ENCODE measurements at places on chromosomes 5 and 9.

GRCh38 chr9:131709771-131710431, 30.0 kb downstream of the RAPGEF1 start:
- DNase-seq = peak; percentile 78

DNA sequence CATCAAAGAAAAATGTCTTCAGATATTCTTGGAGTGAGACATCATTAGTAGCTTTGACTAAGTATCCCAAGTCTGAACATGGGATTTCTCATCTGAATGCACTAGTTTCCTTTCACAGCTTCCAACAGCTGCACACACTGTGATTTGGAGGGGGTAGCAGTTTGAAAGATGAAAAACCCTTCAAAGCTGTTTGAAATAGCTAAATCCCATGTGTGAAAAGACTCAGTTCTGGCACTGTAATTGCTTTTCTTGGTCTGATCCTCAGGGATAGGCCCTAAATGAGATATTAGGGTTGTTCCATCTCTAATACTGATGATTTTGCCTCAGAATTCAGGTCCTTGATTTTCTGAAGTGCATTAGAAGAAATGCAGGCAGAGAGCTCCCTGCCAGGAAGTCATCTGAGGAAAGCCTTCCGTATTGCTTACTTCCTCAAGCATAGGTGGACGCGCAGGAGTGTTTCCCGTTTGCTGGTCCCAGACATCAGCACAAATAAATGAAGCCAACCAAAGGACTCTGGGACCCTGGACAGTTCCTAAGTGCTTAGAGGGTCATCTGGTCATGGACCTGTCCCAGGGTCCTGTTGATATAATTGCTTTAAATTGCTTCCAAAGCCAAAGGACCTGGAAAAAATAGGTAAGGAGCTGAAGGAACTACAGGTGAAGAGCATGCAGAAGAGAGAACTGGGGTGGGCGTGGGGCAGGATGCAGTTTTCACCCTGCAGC, 25.6 kb upstream of the FRMPD1 start:
- DNase-seq = no peak

GRCh38 chr5:4215143-4215542, 619.5 kb downstream of the IRX1 start:
- no peak for DNase-seq

DNA sequence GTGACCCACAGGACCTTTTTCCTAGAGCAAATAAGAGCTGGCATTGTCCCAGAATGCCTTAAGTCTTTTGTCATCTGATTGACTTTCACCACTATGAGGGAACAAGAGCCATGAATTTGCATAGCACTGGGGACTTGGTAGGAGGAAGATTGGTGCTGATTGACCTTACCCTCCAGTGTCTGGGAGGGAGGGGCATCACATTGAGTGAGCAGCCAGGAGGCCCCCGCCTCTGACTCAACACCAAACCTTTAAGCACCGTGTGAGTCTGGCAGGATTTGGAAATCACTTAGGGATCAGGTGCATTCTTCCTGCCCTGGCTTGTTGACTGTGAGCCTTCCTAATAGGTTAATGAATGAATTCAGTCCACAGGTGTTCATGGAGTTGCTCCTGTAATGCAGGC, 40.7 kb downstream of the WNK2 start:
- DNase-seq = no peak

- DNase-seq = no peak
These were observed 159.6 kb downstream of the TLE4 start for GRCh38 chr9:79731171-79731890.

DNA sequence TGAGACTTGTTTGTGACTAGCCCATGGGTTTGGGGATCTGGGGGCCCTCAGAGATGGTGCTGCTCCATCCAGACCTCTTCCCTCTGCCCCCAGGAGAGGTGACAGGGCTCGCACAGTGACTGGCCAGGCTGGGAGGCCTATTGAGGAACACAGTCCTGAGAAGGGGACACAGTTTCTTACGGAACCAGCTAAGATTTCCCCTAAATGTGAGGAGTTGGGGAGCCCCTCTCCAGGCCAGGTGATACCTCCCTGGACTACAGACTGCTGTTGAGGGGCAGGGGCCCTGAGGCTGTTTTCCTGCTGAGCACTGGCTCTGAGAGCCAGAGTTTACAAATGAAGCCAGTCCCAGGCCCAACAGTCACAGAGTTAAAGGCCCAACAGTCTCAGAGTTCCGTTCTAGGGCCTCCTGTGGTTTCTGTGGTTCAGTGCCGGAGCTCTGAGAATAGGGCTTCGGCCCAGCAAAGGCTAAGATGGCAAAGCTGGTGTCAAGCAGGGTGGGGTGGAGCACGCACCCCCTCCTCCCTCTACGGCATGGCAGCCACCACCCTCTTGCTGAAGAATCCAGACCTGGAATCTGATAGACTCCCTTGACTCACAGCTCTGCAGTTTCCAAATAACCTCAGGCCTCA, 1.1 kb upstream of the SEMA4D start:
- DNase-seq = no peak

DNA sequence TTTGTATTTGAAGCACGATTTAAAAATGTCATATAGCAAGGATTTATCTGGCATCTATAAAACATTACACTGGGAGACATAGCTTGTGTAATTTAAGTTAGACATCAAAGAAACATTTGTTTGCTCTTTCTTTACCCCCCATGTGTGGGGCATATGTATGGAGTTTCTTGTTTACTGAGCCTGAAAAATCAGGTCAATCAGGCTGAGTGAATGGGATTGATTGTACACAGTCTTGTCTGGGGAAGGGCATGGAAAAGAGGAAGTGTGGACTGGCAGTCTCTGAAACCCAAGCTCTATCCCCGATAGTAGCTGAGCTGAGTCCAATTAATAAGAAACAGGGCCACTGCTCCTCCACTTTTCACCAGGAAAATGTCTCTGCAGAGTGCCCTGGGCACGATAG, 49.4 kb downstream of the SLC46A2 start:
- no peak for DNase-seq

DNA sequence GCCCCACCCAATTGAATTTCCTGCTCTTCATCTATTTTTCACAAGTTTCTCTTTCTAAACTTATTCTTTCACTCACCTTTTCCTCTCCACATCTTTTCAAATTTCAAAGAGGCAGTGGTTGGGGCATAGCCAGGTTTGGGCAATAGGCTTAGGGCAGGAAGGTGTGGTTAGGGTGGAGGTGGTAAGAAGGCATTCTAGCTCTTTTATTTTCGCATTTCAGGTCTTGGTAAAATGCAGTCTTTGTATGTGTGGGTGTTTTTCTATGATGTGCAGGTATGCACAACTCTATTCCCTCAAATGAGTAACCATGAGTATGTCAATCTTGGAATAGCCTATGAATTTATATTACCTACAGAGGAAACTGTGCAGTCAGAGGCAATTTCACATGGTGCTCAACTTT, 129.8 kb upstream of the IFNE start:
- DNase-seq = no peak

DNA sequence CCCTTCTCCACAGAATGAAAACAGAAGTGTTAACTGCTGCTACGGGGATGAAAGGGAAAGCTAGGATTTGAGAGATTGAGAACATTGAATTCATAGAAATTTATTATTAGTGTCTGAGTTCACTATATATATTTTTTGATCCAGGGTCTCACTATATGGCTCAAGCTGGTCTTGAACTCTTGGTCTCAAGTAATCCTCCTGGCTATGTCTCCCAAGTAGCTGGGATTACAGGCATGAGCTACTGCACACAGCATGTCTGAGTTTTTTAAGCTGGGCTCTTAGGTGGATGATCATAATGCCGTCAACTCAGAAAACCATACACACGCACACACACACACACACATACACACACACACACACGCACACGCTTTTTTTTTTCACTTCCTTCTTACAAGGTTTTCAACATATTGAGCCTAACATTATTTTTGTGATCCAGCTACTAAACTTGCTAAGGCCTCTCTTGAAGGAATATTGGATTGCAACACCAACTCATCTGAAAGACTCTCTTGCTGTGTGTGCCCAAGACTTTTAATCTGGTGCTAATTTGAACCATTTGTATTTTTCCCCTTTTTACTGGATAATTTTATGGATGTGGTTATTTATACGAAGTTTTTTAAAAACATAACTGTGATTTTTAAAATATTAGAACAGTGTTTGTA, 1045.4 kb downstream of the DTWD2 start:
- DNase-seq = no peak

DNA sequence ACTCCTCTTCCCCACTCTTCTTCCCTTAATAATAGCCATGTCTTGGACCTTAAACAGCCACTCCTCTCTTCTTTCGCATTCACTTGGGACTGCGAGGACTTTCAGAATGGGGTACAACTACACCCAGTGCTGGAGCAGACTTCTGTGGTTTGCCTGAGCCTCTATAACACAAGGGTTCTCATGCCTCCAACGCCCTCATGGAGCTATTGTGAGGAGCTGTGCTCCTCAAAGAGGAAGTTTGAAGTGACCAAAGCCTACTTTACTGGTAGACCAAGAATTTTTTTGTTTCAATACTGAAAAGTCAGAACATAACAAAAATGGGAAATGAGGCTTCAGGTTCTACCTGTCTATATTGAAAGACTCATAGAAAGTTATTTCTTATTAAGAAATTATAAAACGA, 316.4 kb downstream of the PIK3R1 start:
- DNase-seq = no peak

GRCh38 chr5:138351056-138351455, 1.4 kb upstream of the KDM3B start:
- DNase-seq = no peak
